ENCODE measurements at places on chromosomes 12 and 14.

DNA sequence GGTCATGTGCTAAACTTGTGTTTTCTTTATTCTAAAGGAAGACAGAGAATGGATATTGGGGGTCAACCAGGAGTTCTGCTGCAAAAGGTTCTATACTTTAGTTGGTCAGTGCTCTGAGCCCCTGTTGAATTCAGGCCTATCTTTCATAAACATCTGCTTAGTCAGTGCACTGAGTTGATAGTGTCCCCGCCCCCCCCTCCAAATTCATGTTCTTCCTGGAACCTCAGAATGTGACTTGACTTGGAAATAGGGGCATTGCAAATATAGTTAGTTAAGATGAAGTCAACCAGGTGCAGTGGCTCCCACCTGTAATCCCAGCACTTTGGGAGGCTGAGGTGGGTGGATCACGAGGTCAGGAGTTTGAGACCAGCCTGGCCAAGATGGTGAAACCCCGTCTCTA lies 23.3 kb downstream of the CHST11 start:
- no peak for DNase-seq

GRCh38 chr12:86429824-86430223 lies 173.6 kb upstream of the MGAT4C start:
- DNase-seq, result no peak

- no peak for DNase-seq
Measured at GRCh38 chr12:85390266-85390665, 110.2 kb downstream of the ALX1 start.

- DNase-seq, result no peak
Measured at GRCh38 chr12:99427104-99427503, 220.4 kb upstream of the GARIN6 start.

DNA sequence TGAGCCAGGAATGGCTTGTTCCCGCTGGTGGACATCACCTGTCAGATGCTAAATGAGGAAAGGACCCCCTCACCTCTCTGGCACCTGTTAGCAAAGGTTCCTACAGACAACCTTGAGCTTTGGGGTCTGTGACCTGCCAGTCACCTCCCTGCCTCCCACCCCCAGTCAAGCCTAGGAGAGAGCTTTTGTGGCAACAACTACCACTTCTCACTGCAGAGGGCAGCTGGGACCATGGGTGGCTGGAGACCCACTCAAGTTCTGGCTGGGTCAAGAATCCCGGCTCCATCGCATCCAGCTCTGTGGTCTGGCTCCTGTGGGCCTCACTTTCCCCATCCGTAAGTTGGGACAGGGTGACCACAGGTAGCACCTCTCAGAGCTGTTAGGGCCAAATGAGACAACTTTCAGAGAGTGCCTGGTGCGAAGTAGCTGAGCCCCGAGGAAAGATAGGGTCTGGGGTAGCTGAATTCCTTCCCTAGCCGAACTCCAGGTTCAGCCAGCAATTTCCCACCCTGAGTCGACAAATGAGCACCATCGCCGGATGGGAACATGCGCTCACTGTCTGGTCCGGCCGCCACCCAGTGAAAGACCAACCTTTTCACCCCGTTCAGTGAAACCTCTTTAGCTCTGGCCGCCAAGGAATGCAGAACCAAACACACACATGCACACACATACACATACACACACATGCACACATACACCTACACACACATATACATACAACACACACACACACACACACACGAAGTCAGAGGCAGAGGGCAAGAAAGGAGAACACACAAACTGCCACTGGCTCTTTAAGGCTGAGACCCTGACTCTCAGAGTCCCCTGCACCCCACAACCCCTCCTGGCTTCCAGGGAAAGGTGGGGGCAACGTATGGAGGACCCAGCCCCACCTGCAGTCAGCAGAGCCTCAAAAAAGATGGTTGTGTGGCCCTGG lies 1.9 kb downstream of the TMEM119 start:
- DNase-seq, result no peak
